ENCODE measurements at places on chromosomes 2 and 18.

- no peak for DNase-seq
Measured at GRCh38 chr2:206063635-206064034, 22.3 kb downstream of the INO80D start.

- DNase-seq, result peak; percentile 22
Measured at GRCh38 chr2:239544143-239544917, 143.5 kb upstream of the HDAC4 start.

- peak; percentile 90 for DNase-seq
Measured at GRCh38 chr2:174259981-174260380, 11.6 kb upstream of the OLA1 start.

DNA sequence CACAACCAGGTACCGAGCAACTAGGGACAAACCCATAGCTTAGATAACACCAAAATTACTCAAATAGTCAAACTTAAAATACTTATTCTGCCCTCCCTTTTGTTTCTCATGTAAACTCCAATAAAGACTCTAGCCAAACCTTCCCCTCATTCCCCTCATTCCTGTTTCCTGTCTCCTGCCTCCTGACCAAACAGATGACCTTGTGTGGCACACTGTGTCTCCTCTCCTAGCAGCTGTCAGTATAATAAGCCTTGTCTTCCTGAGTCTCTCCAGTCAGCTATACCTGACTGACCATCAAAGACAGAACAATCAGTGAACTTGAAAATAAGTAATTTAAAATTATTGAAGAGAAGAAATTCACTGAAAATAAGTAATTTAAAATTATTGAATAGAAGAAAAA, 14.3 kb downstream of the SULT1C4 start:
- DNase-seq, result no peak

GRCh38 chr2:68185541-68186164, 28.0 kb downstream of the PNO1 start:
- DNase-seq, result peak; percentile 60

- peak; percentile 87 for DNase-seq
Measured at GRCh38 chr2:108573061-108573460, 38.8 kb downstream of the LIMS1 start.

DNA sequence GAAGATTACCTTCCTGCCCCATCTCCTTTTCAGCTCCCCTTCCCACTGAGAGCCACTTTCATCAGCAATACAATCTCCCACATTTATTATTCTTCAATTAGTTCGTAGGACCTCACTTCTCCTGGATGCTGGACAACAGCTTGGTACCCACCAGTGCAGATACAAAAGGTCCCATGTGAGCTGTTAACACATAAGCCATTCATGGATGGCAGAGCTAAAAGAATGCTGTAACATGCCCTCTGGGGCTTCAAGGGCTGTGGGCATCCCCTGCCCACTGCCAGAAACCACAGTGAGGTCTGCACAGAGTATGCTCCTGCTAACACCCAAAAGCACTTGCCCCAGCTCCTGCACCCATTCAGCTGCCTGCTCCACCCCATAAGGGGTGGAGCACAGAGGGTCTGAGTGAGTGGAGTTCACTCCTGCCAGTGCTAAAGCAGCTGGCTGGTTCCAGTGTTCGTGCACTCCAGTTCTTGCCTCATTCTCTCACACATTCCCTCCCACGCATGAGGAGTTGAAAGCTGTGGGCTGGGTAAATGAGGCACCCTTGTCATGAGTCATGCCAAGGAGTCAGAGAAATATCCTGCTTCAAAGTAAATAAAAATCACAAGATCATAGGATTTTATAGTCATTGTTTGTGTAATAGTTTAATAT, 305.9 kb upstream of the TMEFF2 start:
- peak; percentile 91 for DNase-seq

DNA sequence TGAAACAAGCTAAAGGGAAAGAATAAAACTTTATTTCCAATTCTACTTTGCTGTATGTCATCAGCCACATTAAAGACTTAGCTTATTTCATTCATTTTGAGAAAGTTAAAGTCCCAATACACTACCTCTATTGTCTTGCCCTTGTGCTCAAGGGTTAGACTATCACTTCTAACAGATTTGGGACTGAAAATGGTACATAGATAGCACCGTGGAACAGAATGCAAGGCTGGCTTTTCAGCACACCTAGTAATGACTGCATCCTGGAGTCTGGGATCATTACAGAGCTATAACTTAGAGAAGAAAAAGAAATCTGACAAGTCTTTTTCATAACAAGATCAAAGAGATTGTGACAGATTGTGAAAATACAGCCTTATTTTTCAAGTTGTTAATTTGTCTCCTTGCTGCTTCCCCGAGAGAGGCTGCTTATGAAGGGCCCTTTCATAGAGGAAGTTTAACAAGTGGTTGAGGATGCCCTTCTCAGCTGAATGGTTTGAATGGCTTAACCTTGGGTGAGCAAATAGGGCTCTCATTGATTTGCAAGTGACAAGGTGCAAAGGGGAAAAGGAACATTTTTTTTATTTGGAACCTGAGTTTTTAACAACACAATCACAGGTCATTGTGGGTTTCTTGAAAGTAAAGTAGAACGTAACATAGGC, 371.8 kb downstream of the EPHA4 start:
- DNase-seq, result no peak

DNA sequence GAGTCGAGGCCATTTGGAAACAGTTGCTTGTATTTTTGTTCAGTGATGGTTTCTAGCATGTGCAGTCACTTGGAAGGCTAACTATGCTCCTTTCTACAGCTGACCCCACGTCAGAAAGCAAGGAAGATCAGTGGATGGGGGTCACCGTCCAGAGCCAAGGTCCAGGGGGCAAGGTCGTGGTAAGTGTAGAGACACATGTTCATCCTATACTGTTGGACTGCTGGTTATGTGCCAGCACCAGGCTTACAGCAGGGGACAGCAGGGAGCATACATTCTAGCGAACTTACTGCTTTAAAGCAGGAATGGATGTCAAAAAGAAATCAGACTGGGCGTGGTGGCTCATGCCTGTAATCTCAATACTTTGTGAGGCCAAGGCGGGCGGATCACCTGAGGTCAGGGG, 40.0 kb downstream of the ITGA6 start:
- DNase-seq, result no peak

- no peak for DNase-seq
Measured at GRCh38 chr18:59386909-59387686, 28.0 kb upstream of the LMAN1 start.

- DNase-seq, result peak; percentile 69
Measured at GRCh38 chr2:112958428-112959108, 19.2 kb upstream of the IL36G start.

GRCh38 chr2:235910067-235910466, 258.1 kb downstream of the GBX2 start:
- DNase-seq, result no peak

GRCh38 chr18:2589345-2590068, 18.1 kb downstream of the NDC80 start:
- peak; percentile 23 for DNase-seq

DNA sequence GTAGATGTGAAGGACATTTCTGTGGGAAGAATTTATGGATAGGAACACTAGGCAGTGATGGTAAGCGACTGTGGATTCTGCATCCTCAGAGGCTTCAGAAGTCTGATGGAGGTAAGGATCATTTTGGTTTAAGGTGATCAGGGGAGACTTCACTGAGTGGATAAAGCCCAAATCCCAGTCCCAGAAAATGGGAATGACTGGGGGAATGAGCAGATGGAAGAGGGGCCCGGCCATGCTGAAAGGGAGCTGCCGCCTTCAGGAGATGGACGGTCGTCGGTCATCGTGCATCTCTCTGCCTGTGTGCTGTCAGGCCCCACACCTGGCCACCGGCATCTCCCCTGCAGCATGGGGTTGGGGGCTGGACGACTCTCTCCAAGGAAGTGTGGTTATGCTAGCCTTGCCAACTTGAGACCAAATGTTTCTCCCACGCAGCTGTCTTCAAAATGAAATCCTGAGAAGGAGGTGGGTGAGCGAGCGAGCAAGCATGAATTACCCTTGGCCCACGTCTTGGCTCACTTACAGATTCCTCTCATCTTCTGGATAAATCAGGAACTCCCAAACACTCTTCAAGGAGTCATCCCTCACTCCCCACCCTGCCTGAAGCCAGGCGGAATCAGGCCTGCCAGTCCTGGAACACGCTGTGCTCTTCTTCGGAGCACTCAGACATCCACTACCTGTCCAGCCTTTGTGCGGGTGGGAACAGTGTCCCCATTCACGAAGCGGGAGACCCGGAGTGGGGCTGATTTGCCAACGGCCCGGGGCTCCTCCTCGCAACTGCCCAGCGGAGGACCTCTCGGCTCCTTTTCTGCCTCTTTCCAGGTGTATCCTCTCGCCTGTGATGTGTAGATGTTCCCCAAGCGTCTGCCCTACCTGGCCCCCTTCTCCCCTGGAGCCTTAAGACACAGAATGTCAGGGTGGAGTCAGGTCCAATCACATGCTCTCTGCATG, 85.6 kb downstream of the PRKCE start:
- DNase-seq, result peak; percentile 89

DNA sequence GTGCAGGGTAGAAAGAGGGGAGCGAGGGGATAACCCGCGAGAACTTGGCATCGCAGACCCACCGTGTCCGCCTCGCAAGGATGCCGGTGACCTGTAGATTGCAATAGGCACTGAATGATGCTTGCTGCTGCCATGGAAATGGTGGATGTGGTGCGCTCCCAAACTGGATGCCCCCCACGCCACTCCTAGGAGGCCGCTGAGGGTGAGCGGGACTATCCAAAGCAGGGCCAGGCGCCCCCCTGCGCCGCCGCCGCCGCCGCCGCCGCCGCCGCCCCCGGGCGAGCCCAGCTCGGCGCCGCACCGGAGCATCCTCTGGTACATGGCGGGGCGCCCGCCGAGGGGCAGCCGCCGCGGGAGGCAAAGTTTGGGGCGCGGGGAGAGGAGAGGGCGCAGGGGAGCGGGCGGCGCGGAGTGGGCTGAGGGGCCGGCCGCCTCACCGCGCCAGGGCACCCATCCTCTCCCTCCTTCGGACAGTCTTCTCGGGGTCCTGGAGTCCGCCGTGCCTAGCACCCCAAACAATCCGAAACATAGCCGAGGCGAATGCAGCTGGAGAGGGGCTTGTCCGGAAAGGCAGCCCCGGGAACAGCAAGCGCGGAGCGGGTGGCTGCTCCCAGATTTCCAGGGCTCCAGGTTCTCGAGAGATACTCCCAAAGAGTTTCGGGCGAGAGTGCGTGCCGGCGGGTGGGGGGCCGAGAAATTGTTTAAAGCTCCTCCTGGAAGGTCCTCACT, 685.1 kb downstream of the NRXN1 start:
- no peak for DNase-seq

- DNase-seq, result no peak
Measured at GRCh38 chr2:223688094-223688835, 86.1 kb upstream of the SCG2 start.

DNA sequence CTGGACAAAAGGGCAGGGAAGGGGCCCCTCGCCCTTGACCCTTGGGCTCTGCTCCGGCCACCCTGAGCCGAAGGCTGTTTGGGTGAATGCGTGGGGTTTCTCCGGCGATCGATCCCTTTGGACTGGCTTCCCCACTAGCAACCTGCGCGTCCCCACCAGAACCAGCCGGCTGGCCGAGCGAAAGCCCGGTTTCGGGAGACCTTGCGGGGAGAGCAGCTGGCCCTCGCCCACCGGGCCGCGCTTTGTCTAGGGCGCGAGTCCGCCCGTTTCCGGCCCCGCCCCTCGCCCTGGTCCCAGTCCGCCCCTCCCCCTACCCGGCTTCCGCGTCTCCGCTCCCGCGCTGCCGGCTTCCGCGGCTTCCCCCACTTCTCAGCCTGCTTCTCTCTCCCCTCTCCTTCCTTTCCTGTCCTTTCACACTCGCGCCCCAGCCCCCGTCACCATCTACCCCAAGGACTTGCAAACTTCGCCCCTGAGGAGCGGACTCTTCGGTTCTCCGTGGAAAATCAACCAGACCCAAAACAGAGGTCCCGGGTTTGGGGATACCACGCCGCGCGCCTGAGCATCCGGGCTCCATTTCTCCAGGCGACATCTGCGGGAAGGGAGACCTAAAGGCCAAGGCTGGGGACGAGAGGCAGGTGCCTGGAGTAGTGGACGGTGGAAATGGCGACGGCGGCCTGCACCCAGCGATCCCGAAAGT, 48.0 kb upstream of the ATP6V1B1 start:
- DNase-seq, result no peak

- no peak for DNase-seq
Measured at GRCh38 chr2:217751952-217752351, 250.8 kb downstream of the TNS1 start.

GRCh38 chr2:188813857-188814256, 160.3 kb upstream of the COL3A1 start:
- DNase-seq, result peak; percentile 57

- DNase-seq, result no peak
Measured at GRCh38 chr2:71788186-71788525, 334.8 kb downstream of the DYSF start.

- no peak for DNase-seq
Measured at GRCh38 chr2:101756266-101756665, 58.8 kb downstream of the MAP4K4 start.

DNA sequence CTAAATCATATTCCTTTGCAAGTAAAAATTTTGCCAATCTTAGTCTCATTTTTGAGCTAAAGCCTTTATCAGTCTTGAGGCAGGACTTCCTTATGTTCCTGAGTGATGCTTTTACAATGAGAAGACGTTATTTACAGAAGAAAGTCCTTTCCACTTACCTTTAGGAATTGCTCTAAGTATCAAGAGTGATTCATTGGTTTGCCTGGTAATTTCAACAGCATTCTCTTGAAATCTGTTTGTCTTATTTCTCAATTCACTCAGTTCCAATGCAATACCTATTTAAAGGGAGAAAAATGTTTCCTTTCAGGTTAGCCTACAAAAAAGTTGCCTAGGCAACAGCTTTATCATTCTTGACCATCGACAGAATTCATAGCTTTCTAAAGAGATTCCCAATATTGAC, 137.2 kb downstream of the LAMA1 start:
- no peak for DNase-seq

- no peak for DNase-seq
Measured at GRCh38 chr18:23725351-23725750, 36.1 kb downstream of the LAMA3 start.

- DNase-seq, result no peak
Measured at GRCh38 chr2:157931542-157931941, 55.4 kb upstream of the ACVR1 start.

DNA sequence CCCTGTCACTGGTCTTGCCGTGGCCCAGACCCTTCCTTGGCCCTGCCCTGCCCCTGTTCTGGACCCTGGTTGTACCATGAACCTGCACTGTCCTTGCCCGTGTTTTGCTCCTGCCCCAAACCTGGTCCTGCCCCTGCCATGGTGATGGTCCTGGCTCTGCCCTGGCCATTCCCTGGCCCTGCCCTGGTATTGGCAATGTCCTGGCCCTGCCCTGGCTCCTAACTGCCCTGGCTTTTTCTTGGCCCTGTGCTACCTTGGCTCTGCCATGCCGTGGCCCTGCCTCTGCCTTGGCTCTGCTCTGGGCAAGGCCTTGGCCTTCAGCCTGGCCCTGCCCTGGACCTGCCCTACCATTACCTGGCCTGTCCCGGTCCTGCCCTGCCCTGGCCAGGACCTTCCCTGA, 5.5 kb upstream of the ANKRD62 start:
- DNase-seq, result no peak

DNA sequence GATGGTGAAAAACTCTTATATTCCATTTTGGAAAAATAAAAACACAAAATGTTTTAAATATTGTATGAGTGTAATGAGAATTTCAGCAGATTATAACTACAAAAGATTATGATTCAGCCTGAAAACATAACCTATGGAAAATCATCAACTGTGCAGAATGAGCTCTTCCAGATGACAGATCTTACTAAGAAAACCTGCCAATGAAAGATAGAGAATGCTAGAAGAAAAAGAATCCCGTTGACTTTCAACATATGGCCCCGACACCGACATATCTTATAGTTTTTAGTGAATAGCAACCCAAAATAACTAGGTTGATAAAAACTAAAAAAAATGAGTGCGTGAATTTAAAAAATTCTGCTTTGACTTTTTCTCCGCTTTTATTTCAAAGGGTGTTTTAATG, 178.0 kb downstream of the BABAM2 start:
- no peak for DNase-seq

GRCh38 chr2:15927551-15928218, 12.7 kb upstream of the MYCN start:
- DNase-seq, result no peak

All from fibroblast of mammary gland (primary cell).